Stimulated activated CD8-positive, alpha-beta memory T cell treated with anti-CD3 and anti-CD28 coated beads, Interleukin-15, amount 100 ng/mL, for 4 hours (primary cell): ENCODE measurements at places on chromosomes 12 and 14.

GRCh38 chr14:74573421-74574089 is 38.5 kb downstream of the LTBP2 start:
- DNase-seq = no peak

GRCh38 chr12:109449845-109450532 is 27.1 kb downstream of the KCTD10 start:
- no peak for DNase-seq

GRCh38 chr14:100818221-100818699 is 7.7 kb upstream of the MEG3 start:
- no peak for DNase-seq

DNA sequence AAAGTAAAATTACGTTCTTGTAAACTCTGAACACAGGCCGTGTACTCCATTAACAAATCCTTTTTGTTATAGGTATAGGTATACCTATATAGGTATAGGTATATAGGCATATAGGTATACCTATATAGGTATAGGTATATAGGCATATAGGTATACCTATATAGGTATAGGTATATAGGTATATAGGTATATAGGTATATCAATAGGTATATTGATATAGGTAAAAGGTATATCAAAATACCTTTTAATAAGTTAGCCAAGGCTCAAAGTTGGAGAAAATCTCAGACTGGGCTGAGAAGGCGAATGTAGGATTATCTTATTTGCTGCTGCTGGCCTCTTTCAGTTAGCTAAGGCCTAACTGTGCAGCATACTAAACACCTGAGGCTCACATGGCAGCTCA is 3.4 kb downstream of the SCFD1 start:
- DNase-seq = no peak

GRCh38 chr12:84696281-84696680 is 216.3 kb downstream of the SLC6A15 start:
- no peak for DNase-seq

DNA sequence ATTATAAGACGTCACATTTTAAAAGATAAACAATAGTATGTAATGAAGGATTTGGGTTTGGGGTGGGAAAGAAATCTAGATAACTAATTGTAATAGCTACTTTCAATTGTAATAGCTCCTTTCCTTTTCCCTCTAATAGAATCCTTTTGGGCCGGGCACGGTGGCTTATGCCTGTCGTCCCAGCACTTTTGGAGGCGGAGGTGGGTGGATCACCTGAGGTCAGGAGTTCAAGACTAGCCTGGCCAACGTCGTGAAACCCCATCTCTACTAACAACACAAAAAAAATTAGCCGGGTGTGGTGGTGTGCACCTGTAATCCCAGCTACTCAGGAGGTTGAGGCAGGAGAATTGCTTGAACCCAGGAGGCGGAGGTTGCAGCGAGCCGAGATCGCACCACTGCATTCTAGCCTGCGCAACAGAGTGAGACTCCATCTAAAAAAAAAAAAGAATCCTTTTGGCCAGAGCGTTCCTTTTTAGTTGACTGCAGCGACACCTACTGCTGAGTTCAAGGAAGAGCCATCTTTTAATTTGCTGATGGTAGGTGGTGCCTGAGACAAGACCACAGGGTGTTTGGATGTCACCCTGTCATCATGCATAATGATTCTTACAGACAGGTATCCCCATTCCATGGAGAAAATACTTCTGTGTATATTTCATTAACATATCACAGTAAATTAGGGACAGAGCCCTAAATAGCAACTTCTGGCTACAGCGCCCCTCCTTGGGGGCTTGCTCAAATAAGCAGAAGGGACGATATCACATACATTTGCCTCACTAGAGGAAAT is 79.5 kb downstream of the ARMH4 start:
- DNase-seq = no peak

DNA sequence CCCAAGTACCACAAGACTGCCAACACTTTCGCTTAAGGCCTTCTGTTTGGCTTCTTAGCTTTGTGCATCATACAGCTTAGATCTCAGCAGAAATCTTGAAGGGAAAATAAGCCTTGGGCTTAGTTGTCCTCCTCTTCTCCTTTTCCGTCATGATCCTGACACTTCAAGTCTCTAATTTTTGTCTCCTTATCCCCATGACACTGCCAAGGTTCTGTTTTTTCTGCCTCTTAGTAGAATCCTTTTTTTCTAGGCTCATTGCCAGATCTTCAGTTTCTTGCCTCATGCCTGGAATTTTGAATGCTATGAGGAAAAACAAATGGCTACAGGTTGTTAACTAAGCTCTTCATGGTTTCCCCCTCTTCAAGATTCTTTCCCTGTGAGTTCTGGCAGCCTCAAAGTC is 450.4 kb downstream of the LRFN5 start:
- DNase-seq = no peak

GRCh38 chr12:129071362-129071761 is 218.1 kb downstream of the GLT1D1 start:
- no peak for DNase-seq

DNA sequence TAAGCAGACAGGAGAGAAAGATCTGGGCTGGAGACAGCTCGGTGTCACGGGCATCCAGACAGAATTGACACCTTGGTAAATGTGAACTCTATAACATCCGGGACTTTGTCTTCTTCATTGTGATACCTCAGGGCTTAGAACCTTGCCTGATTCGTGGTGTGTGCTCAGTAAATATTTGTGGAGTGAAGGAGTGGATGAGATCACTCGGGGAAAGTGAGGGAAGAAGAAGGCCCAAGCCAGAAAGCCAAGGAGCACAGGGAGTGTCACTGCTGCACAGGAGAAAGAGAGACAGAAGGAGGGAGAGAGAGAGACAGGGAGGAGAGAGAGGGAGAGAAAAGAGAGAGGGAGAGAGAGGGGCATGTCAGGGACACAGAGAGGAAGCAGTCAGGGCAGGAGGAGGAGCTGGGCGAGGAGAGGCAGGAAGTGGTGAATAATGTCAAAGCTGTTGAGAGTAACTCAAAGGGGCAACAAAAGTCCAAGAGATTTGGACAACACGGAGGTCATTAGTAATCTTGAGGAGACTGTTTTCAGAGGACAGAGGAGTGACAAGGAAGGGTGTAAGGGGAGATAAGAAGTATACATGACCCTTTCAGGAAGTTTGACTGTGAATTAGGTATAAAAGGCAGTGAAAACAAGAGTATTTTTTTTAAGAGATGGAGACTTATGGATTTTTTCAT is 141.6 kb upstream of the MAX start:
- DNase-seq = no peak

- DNase-seq = no peak
Measured at GRCh38 chr14:50109342-50109741, 7.0 kb downstream of the VCPKMT start.
